ENCODE measurements at places on chromosomes 1 and 21. TPM values are rescaled to one million over a fixed set of nuclear protein-coding genes. Genes with fewer than 3 reads are reported as not detected.

GNB1 gene
- 251 TPM for total RNA-seq

PCBP3 gene
- total RNA-seq: 0.32 TPM

FCRL1 gene
- not detected for total RNA-seq

NCSTN gene
- 55.2 TPM for total RNA-seq

DCDC2B gene
- not detected for total RNA-seq
